ENCODE measurements at places on chromosomes 7 and 10.
A peak's percentile ranks its signal among the peaks of the same experiment; 100 is the strongest.

DNA sequence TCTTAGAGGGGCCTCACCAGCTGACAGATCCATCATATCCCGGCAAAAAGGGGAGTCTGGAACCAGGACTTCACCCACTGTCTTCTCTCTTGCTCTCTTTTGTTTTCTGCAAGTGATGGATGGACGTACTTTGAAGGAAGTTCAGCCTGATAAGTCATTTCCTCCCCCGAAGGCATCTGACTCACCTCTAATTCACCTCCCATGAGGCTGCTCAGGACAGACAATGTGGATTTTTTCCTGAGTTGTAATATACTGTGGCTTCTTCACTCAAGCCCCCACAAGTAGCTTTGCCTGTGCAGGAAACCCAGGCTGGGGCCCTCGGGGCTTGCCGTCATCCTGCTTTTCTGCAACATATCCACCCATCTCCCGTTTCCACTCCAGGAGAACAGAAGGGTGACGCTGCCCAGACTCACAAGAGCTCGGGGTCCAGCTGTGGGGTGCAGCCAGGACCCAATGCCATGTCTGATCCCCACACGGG, 70.4 kb downstream of the ASB13 start:
- DNase-seq: peak; percentile 28

GRCh38 chr10:123295644-123296043, 141.4 kb downstream of the BUB3 start:
- no peak for DNase-seq

DNA sequence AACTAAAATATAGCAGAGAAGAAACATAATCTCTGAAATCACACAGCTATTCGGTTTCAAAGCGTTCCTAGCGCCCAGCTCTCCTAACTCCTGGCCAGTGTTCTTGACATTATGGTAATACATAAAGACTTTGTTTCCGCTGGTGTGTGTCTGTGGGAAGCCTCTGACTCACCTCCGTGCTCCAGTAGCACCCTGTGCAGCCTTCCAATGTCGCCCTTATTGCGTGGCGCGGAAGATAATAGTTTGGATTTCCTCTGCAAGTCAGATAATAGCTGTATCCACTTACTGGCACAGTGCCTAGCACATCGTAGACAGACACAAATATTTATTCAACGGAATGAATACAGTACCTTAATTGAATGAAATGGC, 570 bp downstream of the BMS1 start:
- no peak for DNase-seq

DNA sequence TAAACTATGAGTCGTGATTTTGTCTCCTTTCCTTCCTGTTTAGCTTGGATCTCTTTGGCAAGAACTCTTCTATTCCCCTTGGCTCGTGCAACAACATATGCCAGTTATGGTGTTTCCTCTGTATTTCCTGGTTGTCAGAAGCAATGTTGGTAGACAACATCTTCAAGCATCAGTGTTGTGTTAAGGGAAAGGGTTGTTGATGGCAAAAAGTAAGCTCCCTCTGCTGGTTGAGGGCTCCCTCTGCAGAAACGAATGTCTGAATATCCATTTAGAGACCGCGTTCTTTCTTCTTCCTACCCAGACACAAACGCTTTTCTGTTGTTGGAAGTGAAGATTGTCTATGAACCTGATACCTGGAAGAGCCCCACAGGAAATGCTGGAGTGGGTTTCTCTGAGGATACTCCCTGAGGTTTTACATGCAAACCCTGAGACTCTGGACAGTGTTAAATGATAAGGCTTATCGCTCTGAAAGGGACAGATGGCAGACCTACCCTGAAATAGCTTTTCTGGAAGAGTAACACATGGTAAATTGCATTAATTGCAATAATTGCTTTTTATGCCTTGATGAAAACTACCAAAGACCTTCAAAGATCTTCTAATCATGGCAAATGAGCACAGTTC, 23.5 kb upstream of the C1QL3 start:
- DNase-seq: peak; percentile 3

DNA sequence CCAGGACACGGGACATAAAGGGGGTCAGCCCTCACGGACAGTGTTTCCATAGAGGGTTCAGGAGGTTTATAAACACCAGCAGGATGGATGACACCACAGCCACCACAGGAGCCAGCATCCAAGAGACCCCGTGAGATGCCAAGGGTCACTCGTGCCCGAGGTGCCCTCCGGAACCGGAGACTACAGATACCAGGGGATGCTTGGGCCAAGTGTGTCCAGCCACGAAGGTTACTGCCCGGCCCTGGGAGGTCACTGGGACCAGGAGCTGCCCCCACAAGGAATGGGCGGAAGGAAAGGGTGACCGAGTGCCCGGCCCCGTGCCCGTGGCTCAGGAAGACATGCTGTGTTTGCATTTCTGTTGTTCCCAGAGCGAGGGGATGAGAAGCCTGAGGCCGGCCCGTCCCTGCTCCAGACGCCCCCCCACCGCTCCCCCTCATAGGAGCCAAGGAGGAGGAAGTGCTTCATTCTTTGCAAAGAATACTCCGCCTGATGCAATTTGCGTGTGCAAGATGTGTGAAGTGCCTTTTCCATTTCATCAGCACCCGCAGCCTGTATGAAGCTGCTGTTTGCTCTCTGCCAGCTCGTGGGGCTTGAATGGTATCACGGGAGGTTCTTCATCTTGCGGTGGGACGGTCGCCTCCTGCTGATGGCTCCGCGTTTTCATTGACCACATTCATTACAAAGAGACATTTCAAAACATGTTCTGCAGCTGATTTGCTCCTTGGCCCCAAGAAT, 176.4 kb downstream of the ELFN1 start:
- no peak for DNase-seq

- DNase-seq: no peak
Observed at GRCh38 chr10:534047-534566, 155.4 kb downstream of the DIP2C start.

- no peak for DNase-seq
Observed at GRCh38 chr10:19572056-19572455, 244.2 kb upstream of the PLXDC2 start.

DNA sequence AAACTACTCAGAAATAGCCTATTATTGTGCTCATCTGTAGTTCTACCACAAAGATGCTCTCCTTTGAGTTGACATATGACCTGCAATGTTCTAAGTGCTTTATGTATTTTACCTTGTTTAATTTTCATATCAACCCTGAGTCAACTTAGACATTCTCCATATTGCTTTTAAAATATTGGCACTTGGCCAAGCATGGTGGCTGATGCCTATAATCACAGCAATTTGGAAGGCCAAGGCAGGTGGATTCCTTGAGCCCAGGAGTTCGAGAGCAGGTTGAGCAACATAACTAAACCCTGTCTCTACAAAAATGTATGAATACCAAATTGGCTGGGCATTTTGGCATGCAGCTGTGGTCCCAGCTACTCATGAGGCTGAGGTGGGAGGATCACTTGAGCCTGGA, 50.6 kb downstream of the PRKG1 start:
- DNase-seq: no peak

DNA sequence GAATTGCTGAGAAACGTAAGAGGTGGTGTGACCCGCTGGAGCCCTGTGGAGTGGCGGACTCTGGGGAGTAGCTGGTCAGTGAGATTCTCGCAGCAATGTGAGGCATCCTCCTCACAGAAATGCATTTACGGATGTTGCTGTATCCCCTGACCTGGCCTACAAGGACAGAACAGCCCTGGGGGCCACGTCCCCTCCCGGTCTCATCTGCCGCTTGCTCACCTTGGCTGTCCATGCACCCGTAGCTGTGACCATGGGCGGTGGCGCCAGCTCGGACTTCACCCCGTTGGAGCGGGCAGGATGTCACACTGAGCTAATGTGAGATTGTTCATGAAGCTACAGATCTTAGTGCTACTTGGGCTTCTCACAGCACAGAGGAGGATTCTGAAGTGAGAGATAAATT, 193.8 kb downstream of the EBF3 start:
- no peak for DNase-seq

DNA sequence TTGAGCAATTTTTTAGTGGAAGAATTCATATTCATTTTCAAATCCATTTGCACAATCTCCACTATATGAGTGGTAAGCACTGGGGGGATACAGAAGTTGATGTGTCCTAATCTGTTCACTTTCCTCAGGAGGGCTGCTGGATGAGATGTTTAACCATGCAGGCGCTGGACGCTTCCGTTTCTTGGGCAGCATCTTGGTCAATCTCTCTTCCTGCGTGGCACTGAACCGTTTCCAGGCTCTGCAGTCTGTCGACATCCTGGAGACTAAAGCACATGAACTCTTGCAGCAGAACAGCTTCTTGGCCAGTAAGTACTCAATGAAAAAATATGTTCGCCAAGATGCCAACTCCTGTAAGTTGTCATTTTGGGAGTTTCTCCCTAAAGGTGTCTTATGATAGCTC, 179.3 kb downstream of the ABCA13 start:
- no peak for DNase-seq

- DNase-seq: no peak
Observed at GRCh38 chr7:139901901-139902300, 72.8 kb downstream of the TBXAS1 start.

- DNase-seq: no peak
Observed at GRCh38 chr7:126449611-126450268, 803.0 kb downstream of the GRM8 start.

- no peak for DNase-seq
Observed at GRCh38 chr7:75637854-75638593, 100.7 kb downstream of the HIP1 start.

- no peak for DNase-seq
Observed at GRCh38 chr10:11159543-11160215, 142.0 kb downstream of the CELF2 start.

DNA sequence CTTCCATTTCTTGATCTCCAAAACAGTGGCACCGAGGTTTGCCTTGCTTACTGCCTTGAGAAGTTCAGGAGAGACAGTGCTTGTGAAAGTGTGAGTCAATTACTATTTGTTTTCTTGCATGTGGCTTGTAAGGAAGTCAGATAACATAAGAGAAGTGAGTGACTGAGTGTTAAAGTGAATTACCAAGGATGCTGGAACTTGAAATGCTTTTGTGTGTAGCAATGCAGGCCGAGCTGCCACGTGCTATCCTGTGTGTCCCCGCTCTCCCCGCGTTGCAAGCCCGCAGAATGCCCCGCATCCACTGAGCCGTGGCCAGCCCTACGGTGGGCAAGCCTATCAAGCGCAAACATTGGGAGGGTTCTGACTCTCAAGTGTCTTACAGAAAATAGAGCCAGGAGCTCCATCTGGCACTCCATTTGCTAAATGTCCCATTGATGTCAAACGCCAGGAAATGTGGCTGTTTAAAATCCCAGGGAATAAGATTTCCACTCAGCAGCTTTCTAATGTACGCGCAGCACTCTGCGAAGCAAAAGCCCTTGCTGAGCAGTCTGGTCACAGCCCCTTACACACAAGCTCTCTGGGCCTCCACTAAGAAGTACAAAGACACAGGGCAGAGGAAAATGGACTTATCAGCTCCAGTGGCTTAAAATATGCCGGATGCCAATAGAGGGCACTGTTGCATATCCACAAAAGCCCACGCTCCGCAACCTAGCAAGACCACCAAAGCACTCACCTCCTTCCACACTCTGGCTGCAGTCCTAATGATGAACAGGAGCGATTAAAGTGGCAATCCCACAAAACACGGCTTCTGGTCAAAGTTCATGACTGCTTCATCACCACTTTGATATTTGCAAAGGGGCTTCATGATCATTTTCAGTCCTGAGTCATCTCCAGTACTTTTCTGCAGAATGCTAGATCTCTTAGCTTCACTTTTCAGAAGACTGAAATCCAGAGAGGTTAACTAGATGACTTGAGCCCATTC, 158.0 kb upstream of the ITGB1 start:
- DNase-seq: no peak

DNA sequence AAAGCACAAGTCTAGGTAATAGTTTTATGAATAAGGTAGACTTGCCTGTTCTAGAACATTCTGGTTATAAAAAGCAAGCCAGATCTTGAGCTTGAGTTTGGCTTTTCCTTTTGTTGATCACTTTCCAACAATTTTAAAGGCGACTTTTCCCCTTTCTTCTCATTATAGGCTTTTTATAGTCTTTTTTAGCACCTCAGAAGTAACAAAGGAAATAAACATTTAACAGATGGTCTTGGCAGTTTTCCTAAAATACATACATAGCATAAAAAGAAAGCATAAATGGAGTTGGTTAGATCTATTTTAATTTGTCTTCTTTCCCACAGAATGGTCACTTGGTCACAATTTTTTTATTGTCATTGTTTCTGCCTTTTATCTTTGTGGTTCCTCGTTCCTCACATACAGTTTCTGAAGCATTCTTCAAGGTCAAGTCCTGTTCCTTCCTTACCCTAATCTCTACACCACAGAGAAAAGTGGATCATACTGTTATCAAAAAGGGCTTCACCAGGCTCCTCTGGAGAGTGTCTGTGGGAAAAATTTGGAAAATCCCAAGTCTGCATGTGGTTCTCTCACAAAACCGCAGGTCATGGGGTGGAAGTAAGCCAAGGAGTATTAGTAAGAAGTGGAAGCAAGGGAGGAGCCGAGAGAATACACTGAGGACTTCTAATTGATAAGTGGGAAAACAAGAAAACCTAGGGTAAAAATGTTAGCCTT, 31.3 kb downstream of the THNSL1 start:
- DNase-seq: no peak

GRCh38 chr7:158487631-158488151, 99.9 kb downstream of the PTPRN2 start:
- DNase-seq: no peak

DNA sequence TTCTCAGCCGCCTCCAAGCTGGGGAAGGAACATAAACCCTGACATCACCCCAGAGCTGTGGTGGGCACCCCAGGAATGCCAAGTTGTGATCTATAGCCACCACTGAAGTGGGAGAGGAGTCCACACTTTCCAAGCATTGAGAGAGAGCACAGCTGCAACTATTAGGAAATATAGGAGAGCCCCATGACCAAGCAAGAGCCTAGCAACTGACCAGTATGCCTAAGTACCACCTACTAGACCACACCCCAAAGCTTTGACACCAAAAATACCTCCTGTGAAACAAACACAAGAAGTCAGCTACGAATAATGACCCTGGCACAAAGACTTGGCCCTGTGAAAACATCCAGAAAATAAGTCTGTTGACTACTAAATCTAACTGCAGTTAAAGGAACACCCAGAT, 804.1 kb upstream of the IGFBP3 start:
- DNase-seq: no peak

DNA sequence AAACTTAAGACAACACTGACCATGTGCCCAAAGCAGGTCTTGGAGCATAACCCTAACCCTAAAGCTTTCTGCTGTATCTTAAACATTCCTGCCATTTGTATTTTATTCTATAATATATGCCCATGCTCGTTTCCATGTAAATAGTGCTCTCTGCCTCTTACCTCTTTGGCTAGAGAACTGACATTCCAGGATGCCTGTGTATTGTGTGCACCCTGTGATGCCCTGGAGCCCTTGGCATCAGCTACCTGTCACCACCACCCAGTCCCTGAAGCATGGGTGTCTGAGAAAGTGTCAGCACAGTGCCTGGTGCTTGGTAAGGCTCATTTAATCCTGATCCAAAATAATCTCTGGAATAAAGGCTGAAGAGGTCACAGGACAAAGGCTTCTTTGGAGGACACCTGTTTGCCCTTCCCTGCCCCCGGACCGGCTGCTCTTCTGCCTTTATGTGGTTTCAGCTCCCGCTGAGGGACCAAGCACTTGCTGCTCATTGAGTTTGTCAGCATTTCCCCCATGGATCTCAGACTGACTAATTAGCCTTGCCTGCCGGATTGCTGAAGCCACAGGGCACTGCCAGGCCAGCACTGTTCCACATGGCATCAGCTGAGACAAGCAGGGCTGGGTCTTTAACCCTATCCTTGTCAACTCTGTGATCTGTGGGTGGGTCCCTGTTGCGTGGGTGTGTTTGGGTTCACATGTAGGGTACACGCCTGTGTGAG, 139.1 kb upstream of the SORCS3 start:
- DNase-seq: no peak
